GM18507 (cell line): ENCODE measurements at places on chromosomes 4 and X.

DNA sequence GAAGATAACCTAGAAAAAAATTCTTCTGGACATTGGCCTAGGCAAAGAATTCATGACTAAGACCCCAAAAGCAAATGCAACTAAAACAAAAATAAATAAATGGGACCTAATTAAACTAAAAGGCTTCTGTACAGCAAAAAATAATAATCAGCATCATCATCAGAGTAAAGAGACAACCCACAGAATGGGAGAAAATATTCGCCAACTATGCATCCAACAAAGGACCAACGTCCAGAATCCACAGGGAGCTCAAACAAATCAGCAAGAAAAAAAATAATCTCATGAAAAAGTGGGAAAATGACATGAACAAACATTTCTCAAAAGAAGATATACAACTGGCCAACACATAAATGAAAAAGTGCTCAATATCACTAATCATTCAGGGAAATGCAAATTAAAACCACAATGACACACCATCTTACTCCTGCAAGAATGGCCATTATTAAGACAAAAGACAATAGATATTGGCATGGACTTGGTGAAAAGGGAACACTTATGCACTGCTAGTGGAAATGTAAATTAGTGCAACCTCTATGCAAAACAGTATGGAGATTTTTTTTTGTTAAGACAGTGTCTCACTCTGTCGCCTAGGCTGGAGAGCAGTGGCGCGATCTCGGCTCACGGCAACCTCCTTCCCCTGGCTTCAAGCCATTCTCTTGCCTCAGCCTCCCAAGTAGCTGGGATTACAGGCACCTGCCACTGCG lies 29.9 kb downstream of the ELF2 start:
- no peak for DNase-seq

DNA sequence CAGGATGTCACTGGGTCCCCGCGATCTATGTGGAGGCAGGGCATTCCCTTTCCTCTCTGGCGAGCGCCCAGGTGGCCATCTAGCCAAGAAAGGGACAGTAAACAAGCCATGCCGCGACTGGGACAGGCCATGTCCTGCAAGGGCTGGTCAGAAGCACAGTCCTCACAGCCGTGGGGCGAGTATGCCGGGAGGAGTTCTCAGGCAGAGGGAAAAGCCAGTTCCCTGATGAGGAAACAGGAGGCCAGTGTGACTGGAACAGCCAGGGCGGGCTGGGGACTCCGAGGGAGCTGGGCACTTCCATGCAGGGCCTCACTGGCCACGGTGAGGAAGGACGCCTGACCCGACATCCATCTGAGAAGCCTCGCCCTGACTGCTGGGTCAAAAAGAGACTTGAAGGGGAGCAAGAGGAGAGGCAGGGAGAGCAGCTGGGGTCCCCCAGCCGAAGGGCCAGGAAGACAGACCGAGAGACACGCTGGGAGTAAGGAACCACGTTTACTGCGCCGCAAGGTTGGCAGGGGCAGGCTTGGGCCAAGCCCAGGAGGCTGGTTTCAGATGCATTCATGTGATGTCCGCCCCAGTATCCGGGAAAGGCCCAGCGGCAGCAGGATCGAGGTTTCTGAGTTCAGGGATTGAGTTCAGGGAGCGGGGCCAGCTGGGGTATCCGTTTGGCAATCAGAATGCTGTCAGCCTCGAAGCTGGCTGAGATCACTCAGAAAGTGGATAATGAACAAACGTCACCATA lies 15.0 kb downstream of the CFAP99 start:
- DNase-seq, result no peak

DNA sequence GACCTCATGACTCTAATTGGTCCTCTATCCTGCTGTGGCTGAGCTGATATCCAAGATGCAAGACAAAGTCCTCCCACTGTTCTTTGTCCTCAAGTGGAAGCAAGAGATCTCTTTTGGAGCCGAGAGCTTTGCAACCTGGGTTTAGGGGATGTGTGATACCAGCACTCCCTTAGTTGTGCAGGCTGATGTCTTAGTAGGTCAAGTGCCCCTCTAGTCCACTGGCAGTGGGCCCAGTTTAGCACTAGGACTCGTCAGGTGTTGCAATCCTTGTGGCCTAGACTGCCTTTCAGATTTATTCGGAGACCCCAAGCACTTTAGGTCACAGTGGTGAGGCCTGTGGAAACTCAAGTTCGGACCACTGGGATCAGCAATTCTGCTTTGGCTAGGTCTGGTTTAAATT lies 64.0 kb downstream of the GPRASP3 start:
- no peak for DNase-seq

DNA sequence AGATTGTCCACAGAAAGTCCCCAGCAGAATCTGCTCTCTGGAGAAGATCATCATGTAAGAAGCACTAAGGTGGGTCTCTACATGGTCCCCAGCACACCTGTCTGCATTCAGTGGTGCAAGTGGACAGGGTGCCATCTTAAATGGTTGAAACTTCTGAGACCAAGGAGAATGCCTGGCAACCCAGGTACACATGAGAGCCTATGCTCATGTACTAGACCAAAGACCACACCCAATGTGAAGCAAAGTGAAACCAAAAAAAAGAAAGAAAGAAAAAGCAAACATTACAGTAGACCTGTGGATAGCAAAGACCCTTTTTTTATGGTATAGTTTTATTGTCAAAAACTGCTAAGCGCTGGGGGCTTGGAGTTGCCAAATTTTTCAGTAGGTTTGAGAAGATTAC lies 15.0 kb downstream of the CD40LG start:
- no peak for DNase-seq

DNA sequence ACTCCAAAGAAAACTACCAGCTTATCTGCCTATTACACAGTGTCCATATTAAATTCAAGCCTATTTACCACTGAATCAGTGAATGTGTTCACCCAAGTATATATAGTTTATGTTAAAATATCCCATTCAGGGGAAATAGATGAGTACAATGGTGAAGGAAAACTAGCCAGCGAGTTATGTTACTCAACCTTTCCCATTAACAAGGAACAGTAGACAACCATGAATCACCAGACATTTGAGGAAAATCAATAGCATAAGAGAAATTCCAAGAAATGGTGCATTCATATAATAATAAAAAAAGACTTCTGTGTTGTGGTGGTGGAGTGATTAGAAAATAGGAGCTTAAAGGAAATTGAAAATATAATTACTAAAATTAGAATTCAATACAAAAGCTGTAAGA lies 21.3 kb downstream of the IQCM start:
- DNase-seq, result no peak

- DNase-seq, result no peak
Observed at GRCh38 chr4:10659251-10659650, 25.3 kb downstream of the CLNK start.
